ENCODE measurements at places on chromosomes 2 and 18.

DNA sequence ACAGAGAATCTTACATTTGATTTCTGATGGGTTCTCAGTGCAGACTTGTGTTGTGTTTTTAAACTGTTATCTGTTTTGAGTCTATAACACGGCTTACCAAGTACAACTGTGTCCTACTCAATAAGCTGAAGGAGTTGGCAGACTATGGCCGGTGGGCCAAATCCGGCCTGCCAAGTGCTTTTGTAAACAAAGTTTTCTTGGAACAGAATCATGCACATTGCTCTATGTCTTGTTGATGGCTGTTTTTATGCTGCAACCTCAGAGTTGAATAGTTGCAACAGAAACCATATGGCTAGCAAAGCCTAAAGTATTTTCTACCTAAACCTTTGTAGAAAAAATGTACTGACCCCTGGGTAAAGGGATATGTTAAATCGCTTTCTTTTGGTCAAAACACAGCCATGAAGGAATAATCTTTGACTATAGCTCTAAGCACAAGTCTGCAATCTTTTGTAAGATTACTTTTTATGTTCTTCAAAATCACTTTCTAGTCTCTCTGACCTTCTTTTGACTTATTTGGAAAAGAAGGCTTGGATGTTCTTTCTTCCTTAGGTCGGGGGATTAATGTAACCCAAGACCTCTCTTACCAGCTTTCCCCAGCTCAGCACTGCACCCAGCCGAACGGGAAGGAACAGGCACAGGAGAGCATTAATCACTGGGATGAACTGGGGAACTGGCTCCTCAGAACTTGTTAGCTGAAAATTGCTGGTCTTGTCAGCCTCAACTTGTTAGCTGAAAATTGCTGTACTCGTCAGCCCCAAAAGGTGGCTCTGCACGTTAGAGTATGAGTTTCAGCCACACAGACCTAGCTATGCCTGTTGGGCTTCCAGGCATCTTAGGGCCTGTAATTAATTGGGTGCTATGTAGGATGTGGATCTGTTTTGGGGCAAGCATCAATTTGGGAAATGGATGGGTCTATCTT lies 75.4 kb downstream of the CD8B2 start:
- no peak for DNase-seq

- DNase-seq, result peak; percentile 42
Measured at GRCh38 chr2:73920577-73921545, 5.8 kb upstream of the DGUOK start.

DNA sequence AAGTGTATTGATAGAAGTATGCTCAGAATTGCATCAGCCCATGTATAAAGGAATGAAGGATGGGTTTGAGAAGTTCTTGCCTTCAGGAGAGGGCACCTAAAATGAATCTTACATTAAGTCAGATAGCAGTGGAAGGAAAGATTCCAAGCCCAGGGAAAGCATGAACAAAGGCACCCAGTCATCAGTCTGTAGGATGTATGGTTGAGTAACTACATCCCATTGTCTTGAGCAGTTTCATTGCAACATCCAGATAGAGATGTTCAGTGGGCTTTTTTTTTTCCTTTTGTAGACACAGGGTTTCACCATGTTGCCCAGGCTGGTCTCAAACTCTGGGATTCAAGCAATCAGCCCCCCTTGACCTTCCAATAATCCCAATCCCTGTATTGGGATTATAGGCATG lies 80.7 kb downstream of the ARHGAP28 start:
- DNase-seq, result no peak

DNA sequence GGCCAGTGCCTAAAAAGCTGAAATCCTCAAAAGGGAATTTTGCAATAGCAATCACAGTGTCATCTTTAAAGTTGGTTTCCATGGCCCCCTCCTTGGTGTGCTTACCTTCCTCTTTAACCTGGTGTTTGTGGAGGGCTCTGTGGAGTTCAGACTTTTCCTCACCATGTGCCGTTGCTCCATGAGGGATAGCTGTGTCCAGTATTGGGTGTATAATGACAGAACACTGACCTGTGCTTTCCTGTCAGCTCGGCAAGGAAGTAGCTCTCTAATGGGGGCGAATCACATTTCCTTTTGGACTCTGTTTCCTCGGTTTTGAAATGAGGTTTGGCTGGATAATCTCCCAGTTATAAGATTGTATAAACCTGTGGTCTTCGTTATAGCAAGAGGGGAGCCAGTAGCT lies 166.0 kb upstream of the DAPL1 start:
- DNase-seq, result no peak

GRCh38 chr2:84972207-84972783 lies 1.3 kb downstream of the KCMF1 start:
- DNase-seq, result no peak

- no peak for DNase-seq
Measured at GRCh38 chr2:44706681-44707553, 234.6 kb upstream of the SIX3 start.

DNA sequence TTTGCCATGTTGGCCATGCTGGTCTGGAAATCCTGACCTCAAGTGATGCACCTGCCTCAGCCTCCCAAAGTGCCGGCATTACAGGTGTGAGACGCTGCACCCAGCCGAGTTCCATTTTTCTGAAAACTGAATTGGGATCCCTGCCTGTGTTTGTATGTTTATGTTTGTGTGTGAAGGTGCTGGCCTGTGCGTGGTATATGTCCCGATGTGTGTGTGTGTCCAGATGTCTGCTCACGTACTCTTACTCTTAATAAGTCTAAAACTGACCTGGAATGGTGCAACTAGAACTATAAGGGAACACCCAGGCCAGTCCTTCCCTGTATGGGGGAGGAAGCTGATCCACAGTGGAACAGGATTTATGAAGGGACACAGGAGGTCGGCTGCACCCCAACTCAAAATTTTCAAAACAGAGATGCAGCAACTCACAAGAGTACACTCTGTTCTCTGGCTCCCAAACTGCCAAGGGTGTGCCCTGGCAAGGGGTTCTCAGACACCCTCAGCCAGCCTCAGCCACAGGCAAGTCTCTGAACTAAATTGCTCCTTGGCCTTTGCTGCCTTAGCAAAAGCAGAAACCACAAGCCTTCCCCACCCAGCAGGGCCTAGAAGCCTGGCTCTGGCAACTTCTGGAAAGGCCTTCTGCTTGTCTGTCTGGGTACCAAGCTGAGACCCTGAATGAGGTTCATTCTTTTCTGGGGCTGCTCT lies 36.5 kb downstream of the RHOB start:
- no peak for DNase-seq

GRCh38 chr2:24203029-24203786 lies 28.4 kb downstream of the FAM228A start:
- no peak for DNase-seq

DNA sequence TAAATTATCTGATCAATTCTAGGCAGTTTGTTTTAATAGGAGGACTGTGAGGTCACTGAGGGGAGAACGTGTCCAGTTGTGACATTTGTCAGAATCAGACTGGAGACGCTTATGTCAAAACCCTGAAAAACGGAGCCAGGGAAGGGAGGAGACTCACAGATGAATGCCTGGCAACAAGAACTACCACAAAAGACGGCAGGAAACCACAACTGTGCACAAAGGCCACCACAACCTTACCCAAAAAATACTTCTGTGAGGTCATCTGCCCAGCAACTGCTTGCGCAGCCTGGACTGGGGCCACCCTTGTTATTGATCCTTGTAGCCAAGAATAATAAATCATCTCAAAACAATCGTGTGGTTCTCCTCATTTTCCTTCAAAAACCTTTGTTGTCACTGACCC lies 173.0 kb upstream of the ALKAL2 start:
- peak; percentile 35 for DNase-seq

- DNase-seq, result no peak
Measured at GRCh38 chr2:173002751-173003541, 72.7 kb upstream of the MAP3K20 start.

DNA sequence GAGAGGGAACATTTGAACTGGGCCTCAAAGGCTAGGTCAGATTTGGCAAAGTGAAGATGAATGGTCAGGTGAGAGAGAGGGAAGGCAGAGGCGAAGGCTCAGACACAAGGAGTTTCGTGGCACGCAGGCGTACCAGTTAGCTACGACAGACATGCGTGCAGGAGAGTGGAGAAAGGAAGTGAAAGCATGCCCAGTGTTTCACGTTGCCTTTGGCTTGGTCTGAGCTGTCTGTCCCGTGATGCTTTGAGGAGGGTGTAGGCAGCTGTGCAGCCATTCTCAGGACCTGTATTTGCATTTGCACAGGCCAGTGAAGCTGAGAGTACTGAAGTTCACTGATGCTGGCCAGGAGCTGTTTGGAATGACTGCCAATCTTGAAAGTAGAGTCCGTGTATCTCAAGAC lies 69.5 kb downstream of the HNRNPLL start:
- peak; percentile 91 for DNase-seq

DNA sequence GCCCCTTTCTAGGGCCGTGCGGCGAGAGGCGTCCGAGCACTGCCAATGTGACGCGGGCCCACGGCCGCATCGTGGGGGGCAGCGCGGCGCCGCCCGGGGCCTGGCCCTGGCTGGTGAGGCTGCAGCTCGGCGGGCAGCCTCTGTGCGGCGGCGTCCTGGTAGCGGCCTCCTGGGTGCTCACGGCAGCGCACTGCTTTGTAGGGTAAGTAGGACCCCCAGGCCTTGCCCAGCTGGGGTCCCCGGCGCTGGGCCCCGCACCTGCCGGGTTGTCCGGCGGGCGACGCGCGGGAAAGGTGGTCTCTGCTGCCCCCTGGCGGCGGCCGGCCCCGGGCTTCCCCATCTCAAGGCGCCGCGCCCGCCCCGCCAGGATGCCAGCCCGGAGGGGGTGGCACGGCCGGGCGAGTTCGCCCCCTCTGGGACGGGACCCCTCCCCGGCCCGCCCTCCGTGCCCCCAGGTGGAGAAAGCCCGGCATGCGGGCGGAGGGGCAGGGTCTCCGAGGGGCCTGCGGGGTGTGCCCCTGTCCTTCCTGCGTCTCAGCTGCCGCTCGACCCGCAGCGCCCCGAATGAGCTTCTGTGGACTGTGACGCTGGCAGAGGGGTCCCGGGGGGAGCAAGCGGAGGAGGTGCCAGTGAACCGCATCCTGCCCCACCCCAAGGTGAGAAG lies 1.9 kb downstream of the PRSS56 start:
- peak; percentile 46 for DNase-seq

DNA sequence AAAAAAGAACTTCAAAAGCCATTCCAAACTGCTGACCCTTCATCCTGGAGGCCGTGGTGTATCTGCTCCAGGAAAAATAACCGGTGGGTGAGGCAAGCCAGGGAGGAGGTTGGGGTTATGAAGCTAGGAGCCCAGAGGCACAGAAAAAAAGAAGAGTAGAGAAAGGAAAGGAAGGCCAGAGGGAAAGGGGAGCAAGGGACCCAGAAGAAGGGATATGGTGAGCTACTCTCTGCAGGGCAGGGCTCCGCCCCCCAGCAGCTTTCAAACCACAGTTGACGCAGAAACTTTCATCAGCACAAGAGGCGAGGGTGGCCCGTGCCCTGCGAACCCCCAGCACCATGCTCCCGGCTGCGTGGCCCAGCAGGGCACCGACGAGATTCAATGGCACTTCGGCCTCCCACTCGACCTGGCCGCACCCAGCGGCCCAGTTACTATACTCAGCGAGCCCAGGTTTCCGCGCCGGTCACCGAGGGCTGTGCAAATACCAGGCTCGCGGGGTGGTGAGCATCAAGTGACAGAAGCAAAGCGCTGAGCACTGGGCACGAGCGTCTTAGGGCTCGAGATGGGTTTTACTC lies 665 bp downstream of the MCM6 start:
- DNase-seq, result peak; percentile 77

GRCh38 chr2:97779141-97779540 lies 65.8 kb downstream of the ZAP70 start:
- no peak for DNase-seq

DNA sequence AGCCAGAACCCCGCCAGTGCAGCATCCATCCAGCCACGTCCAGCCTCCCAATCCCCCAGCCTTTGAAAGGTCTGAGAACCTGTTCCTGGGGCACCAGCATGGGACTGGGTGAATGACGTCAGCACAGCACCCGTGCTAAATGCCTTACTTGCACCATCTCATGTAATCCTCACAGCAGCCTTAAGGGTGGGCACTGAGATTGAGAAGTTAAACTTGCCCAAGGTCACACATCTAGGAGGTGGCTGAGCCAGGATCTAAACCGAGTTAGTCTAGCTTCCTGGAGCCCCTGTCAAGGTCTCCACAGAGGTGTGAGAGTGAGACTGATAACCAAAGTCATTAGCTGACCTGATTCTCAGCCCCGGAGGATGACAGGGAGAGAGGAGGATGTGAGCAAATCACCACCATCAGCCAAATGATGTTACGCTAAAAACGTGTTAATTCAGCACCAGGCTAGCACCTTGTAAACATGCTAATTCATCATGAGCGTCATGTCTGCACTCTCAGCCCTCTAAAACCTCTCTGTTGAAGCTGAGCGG lies 4.6 kb downstream of the CD8A start:
- DNase-seq, result no peak

GRCh38 chr18:39972521-39972920 lies 1982.5 kb upstream of the PIK3C3 start:
- DNase-seq, result no peak

DNA sequence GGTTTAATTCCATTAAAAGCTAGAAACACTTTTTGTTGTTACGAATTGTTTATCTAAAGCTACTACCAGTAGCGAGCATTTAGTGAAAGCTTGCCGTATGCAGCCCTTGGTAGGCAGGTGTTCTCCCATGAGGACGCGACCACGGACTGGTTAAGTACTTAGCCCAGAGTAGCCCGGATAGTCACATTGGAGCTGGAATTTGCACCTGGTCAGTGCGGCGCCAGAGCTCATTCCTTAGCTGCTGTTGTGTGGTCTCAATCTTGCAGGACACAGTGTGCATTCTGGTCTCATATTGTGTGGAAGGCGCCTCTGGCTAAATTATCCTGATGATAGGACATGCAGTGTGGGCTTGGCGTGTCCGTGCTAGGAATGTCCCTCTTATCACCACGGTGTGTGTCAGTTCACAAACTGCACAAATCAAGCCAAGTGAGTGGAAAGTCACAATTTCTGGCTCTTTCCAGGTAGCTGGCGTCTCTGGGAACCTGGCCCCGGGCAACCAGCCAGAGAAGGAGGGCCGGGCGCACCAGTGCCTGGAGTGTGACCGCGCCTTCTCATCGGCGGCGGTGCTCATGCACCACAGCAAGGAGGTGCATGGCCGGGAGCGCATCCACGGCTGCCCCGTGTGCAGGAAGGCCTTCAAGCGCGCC lies 133.3 kb downstream of the ZNF236 start:
- no peak for DNase-seq

DNA sequence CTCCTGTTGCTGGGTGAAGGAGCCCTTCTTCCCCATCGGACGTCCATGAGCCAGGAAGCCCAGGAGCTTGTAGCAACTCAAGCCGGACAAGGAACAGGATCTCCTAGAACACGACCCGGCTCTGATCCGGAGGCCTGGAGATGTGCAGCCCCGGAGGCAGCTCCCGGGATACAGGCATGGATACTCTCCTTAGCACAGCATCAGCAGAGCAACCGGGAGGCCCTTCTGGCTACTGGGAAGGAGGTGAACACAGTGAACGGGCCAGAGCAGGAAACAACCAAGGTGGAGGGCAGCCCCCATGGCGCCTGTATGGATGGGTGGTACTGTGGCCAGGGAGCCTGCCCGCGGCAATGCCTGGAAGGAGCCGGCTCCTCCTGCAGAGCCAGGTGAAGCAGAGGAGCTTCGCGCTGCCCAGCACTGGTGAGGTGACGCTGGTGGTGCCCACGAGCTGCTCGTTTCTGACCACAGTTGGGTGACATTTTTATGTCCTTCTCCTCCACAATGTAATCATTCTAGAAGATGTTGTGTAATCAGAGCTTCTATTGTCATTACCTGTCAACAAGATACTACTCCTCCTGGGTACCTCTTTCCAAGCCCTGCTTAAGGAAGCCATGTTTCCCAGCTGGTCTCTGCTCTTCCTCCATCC lies 94.3 kb downstream of the TWIST2 start:
- no peak for DNase-seq

GRCh38 chr2:236883819-236884218 lies 201.9 kb upstream of the COPS8 start:
- no peak for DNase-seq

- DNase-seq, result no peak
Measured at GRCh38 chr2:195458936-195459335, 198.1 kb upstream of the SLC39A10 start.

GRCh38 chr2:52135235-52135634 lies 1103.3 kb upstream of the NRXN1 start:
- no peak for DNase-seq
